Left lobe of liver (tissue), 2 donors: ENCODE measurements at places on chromosomes 16 and 17.

- DNase-seq: peak; percentile 22
Observed at GRCh38 chr16:27289669-27290068, 21.1 kb upstream of the NSMCE1 start.

DNA sequence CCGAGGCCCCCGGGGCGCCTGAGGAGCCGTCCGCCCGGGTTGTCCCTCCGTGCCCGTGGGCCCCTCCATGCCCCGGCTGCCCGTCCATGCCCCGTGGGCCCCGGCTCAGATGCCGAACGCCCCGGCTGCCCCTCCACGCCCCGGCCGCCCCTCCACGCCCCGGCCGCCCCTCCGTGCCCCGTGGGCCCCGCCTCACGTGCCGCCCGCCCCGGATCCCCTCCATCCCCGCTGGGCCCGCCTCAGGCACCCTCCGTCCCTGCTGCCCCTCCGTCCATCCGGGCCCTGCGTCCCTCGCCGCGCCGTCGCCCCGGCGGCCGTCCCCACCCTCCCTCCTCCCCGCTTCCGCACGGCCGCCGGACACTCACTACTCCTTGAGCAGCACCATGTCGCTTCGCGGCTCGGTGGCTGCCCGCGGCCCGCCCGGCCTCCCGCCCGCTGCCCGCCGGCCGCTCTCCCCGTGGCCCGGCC, 382 bp downstream of the PITPNA start:
- DNase-seq: no peak

GRCh38 chr17:19014628-19015215, 10.2 kb upstream of the FAM83G start:
- DNase-seq: no peak

DNA sequence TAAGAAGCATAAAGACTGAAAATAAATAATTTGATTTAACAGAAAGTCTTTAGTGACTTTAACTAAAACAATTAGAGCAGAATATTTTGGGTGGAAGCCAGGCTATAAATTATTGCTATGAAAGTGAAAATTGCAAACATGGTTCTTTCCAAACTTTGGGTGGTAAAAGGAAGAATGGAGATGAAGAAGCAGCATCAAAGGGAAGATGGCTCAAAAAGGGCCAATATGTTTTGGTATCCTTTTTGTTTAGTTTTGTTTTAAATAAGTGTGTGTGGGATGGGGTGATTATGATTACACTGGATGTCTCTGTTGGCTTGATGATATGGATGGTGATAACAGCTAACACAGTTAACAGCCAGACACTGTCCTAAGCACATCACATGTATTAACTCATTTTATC, 153.7 kb downstream of the CYB561 start:
- no peak for DNase-seq

GRCh38 chr17:45008216-45008615, 40.1 kb upstream of the C1QL1 start:
- DNase-seq: no peak

DNA sequence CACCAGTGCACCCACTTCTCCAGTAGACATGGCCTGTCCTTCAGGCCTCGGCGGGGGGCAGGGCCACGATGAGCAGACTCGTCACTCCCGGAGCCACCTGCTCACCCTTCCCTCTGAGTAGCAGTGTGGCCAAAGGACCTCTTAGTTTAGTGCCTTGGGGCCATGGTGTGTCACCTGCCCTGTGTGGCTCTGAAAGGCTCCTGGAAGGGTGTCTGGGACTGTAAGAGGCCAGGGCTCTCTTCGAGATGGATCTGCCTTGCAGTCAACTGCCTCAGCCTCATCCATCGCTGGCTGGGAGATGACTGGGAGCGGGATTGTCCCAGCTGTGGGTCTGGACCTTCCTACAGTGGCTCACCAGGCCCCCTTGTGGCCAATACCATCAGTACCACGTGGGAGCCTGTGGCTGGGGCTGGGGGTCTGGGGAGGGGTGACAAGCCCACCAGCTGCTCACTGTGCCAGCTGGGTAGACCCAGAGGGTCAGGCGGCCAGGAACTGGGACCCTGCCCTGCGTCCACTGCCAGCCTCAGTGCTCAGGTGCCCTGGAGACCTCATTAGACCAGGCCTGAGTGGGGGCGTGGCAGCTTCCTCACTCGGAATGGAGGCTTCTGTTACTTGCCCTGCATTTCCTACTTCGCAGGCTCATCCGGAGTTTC, 133.4 kb downstream of the OR1D5 start:
- no peak for DNase-seq

GRCh38 chr16:89152831-89153700, 18.5 kb upstream of the CDH15 start:
- no peak for DNase-seq

GRCh38 chr17:76560877-76561221, 21.0 kb downstream of the PRCD start:
- DNase-seq: no peak

DNA sequence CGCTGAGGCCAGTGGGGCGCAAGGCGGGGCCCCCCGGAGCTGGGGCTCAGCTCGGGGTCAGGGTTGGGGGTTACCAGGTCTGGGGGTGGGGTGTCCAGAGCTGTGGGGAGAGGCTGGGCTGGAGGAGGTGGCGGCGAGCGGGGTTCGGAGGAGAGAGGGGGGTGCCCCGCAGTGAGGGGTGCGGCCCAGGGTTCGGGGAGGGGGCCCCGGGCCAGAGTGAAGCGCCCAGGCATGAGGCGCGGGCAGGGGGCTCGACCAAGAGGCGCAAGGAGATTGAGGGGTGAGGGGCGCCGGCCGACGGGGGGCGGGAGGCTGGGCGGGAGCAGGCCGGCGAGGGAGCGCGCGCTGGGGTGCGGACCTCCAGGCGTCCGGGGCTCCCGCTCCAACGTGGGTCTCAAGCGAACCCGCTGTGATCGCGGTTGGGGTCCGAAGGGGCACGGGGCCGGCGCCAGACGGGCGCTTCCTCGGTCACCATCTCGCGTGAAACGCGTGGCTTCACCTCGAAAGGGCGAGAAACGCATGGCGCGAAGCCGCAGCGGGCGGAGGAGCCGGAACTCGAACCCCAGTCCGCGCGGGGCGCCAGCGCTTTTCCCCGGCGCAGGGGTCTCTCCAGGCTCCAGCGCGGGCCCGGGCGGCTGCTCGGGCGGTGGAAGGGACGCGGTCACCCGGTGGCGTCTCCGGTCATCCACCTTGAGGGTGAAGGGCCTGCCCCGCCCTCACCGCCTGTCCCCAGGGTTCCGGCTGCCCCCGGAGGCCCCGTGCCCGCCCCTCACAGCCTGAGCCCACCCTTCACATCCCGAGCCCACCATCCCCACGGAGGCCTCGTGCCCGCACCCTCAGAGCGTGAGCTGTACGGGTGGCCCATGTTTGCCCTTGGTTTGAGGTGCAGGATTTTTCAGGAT, 846 bp downstream of the CPNE7 start:
- DNase-seq: no peak

GRCh38 chr16:76670125-76670857, 393.1 kb downstream of the CNTNAP4 start:
- no peak for DNase-seq

GRCh38 chr17:21131137-21131536, 4.4 kb downstream of the DHRS7B start:
- DNase-seq: no peak

GRCh38 chr17:48728232-48729231, at the start of gene HOXB13:
Gene HOXB13, minus strand, starts transcription at chr17:48728750. Its CDS starts 157 bp downstream, at chr17:48728593.
- DNase-seq: no peak

- no peak for DNase-seq
Observed at GRCh38 chr17:4733073-4733531, 1.9 kb downstream of the MED11 start.

- DNase-seq: no peak
Observed at GRCh38 chr17:81983639-81984373, 6.4 kb downstream of the ASPSCR1 start.

DNA sequence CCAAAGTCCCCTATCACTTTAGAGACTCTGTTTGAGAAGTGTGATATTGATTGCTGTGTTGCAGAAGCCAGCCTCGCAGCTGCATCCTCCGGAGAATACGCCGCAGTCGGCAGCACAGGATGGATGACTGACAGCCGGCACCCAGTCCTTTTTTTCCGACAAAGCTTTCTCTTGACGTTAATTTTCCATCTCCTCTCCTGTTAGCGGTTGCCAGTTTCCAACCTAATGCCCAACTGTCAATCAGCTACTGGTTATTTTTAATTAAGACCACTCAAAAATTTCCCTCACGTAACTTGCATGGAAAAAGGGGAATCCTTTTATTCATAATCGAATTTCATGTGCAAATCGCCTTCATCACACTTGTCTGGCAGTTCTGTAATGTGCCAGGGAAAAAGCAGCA, 953.9 kb downstream of the CDH11 start:
- DNase-seq: no peak

DNA sequence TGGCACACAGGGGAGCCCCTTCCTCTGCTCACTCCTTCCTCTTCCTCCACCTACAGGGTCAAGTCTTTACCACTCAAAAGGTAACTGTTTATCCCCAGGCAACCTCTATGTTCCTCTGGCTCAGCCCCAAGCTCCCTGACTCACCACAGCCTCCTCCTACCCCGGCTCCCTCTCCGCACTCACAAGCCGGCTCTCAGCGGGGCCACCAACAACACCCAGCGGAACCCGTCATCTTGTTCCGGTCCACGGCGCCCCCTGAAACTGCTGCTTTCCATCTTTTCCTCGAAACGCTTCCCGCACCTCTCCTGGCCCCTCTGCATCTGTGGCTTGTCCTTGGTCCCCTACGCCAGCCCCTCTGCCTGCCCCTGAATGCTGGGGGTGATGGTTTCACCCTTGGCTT, 58.4 kb downstream of the NXN start:
- DNase-seq: no peak

GRCh38 chr17:41483531-41483930, 2.6 kb upstream of the KRT35 start:
- DNase-seq: no peak
